ENCODE measurements at places on chromosomes 2 and 18.

DNA sequence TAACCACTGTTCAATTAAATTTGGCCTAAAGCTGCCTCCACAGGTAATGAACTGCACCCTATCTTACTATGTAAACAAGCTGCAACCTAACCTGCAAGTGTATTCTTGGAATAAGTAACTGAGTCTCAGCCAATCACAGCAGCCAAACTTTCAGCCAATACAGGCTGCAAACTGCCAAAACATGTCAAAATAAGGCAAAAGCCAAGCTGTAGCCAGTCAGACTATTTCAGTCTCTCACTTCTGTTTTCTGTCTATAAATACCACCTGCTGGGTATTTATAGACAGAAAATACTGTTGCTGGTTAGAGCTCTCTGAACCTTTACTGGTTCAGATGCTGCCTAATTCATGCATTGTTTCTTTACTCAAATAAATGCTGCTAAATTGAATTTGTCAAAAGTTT lies 14.3 kb downstream of the C2orf76 start:
- DNase-seq, result no peak

GRCh38 chr18:72391951-72392350 lies 152.2 kb downstream of the CBLN2 start:
- DNase-seq, result no peak

GRCh38 chr2:73339201-73339600 lies 45.9 kb upstream of the EGR4 start:
- DNase-seq, result no peak

DNA sequence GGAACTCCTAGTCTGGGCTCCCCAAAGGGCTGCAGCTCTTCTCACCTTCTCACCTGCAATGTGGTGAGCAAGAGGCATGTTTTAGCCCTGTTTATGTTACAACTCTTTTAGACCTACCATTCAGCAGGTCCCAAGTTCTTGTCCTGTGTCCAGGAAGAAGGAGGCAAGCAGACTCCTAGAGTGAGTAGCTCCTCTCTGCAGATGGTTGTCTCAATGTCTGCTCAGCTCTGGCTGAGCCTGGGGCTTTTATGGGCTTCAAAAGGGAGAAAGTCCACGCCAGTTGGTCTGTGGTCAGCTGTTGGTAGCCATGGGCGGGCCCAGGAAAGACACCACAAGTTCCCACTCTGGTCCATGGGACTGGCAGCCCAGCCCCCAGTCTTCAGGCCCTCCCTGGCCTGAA lies 148.1 kb upstream of the HS6ST1 start:
- DNase-seq, result no peak

DNA sequence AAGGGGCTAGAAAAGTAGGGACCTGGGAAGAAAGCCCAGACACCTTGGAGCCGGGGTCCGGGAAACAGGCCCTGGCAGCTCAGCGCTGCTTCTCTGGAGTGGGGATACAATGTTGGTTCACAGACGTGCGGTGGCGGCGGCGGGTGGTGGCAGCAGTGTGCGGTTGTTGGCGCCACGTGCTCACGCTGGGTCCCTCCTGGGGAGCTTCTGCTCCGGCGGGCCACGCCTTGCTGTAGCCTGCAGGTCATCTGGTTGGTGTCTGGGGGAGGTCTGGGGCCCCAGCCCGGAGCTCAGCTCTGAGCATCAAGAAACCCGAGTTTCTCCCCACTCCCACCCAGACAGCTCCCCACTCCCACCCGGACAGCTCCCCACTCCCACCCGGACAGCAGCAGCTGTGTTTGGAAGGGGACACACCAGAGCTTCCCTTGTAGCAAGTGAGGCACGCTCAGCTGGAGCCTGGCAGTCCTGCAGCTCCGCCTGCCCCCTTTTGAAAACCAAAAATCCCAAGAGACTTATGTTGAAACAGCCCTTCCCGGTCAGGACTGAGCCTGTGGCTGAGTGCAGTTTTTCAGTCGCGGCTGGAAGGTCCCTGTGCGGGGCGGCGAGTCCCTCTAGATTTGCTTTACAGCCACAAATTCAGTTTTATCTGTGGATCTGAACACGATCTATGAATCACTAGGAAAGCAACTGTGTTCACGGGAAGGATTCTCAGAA lies 46.9 kb downstream of the NFATC1 start:
- no peak for DNase-seq

GRCh38 chr2:111944531-111945210 lies 46.3 kb downstream of the MERTK start:
- DNase-seq, result no peak

Measured in effector memory CD4-positive, alpha-beta T cell (primary cell).